Natural killer cell (primary cell): ENCODE measurements at places on chromosomes 1 and 21. TPM values are rescaled to one million over a fixed set of nuclear protein-coding genes. Genes with fewer than 3 reads are reported as not detected.

MROH9 gene
- total RNA-seq: not detected

ZSWIM5 gene
- total RNA-seq: 1.1 TPM

GRCh38 chr1:196317535-196318522, 290.4 kb downstream of the KCNT2 start:
- DNase-seq: no peak
- no peaks in the 10 kb centered on the region for H3K36me3 ChIP-seq
- no peak overlapping the region for H3K27ac ChIP-seq
- H3K4me3 ChIP-seq: no peak overlapping the region

SPRR4 gene
- total RNA-seq: not detected

DNA sequence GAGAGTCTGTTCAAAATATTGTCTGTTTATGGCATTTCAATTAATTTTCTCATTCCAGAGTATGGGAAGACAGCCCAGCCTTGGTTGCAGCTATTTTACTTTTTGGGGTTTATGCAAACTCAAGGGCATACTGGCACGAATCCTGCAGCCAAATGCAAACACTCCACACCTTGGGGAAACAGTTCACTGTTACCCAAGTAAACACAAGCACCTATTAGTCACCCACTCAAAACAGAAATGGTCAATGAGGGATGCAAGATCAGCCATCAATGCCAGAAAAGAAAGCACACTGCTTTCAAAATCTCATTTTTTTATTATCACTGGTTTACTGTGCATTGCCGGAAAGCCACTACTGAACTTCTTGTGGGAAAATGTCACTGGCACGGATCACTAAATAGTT, 170.6 kb downstream of the RUNX1 start:
- no peak overlapping the region for H3K27ac ChIP-seq
- DNase-seq: no peak
- H3K27me3 ChIP-seq: no peaks in the 10 kb centered on the region
- no peaks in the 10 kb centered on the region for H3K4me1 ChIP-seq
- H3K4me3 ChIP-seq: no peak overlapping the region

APOBEC4 gene
- not detected for total RNA-seq

ABCA4 gene
- total RNA-seq: not detected

- no peak overlapping the region for H3K27ac ChIP-seq
- H3K27me3 ChIP-seq: no peaks in the 10 kb centered on the region
- H3K36me3 ChIP-seq: peaks cover 7% of the 10 kb centered on the region
These were observed 37.0 kb upstream of the PRSS38 start for GRCh38 chr1:227778401-227778947.

GRCh38 chr1:208524376-208524775, 280.2 kb upstream of the PLXNA2 start:
- no peaks in the 10 kb centered on the region for H3K27me3 ChIP-seq
- H3K27ac ChIP-seq: no peak overlapping the region
- H3K4me1 ChIP-seq: no peaks in the 10 kb centered on the region
- no peak for DNase-seq

DNA sequence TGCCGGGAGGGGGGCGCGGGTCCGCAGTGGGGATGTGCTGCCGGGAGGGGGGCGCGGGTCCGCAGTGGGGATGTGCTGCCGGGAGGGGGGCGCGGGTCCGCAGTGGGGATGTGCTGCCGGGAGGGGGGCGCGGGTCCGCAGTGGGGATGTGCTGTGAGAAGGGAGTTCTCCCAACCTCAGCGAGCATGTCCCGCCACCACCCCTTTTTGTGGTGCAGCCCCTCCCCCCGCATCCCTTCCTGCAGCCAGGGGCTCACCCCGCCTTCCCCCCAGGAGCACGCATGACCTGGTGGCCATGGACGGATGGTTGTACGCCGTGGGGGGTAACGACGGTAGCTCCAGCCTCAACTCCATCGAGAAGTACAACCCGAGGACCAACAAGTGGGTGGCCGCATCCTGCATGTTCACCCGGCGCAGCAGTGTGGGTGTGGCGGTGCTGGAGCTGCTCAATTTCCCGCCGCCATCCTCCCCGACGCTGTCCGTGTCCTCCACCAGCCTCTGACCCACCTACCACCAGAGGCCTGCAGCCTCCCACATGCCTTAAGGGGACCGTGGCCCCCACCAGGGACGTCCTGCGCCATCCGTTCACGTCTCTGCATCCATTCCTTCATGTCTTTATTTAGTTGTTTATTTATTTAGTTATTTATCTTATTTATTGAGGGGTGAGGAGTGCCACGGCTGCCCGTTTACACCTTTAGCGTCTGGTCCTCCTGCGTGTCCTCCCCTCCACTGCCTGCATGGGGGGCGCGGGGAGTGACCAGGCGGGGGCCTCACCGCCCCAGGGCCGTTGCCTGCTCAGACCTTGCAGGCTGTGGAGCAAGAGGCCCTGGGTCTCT, 1.4 kb upstream of the PLEKHN1 start:
- no peaks in the 10 kb centered on the region for H3K27me3 ChIP-seq
- no peak overlapping the region for H3K4me3 ChIP-seq
- no peaks in the 10 kb centered on the region for H3K36me3 ChIP-seq
- H3K27ac ChIP-seq: no peak overlapping the region
- peaks cover 34% of the 10 kb centered on the region for H3K4me1 ChIP-seq
- DNase-seq: no peak

DNA sequence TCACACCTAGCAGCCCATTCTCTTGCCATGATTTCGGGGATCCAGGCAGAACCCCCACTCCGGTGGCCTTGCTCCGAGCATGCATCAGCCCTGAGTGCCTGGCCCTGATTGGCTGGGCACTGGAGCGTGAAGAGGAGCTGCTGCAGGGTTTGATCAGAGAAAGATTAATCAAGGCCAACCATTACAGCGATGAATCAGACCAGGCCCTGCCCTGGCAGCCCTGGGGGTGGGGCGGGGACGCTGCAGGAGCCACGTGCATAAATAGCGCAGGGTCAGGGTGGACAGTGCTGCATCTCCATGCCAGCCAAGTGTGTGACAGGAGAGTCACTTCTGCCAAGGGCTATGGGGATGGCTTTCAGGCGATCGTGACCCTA, 3.4 kb upstream of the FAM131C start:
- no peaks in the 10 kb centered on the region for H3K36me3 ChIP-seq
- H3K4me3 ChIP-seq: no peak overlapping the region
- peaks cover 29% of the 10 kb centered on the region for H3K4me1 ChIP-seq
- H3K27ac ChIP-seq: no peak overlapping the region
- H3K27me3 ChIP-seq: peaks cover 16% of the 10 kb centered on the region
- no peak for DNase-seq

SEC16B gene
- total RNA-seq: 0.31 TPM

RAB7B gene
- total RNA-seq: not detected

- H3K27me3 ChIP-seq: no peaks in the 10 kb centered on the region
- no peaks in the 10 kb centered on the region for H3K36me3 ChIP-seq
- no peak overlapping the region for H3K4me3 ChIP-seq
- DNase-seq: no peak
- no peaks in the 10 kb centered on the region for H3K4me1 ChIP-seq
- H3K27ac ChIP-seq: no peak overlapping the region
These were observed 47.0 kb upstream of the GJA5 start for GRCh38 chr1:147807405-147807804.

ATP1A4 gene
- total RNA-seq: not detected

DNA sequence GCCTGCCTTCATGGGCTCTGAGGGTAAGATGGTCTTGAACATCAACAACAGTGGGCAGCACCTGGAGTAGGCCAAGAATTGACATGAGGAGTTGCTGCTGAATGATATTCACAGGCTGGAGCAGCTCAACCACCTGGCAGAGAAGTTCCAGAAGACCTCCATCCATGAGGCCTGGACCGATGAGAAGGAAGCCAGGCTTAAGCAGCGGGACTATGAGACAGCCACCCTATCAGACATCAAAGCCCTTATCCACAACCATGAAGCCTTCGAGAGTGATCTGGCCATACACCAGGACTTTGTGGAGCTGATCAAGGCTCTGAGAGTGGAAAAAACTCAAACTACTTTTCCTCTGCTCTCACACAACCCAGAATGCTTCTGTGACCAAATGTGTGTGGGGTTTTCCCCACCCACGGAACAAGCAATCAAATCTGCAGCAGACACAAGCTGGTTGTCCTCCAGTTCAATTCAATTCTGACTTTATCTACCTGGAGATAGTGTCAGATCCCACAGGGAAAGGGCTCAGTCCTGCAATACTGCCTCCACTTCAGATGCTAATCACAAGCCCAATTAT, 12.1 kb upstream of the EPHA10 start:
- no peak overlapping the region for H3K4me3 ChIP-seq
- H3K36me3 ChIP-seq: no peaks in the 10 kb centered on the region
- no peak for DNase-seq
- no peaks in the 10 kb centered on the region for H3K4me1 ChIP-seq

DNA sequence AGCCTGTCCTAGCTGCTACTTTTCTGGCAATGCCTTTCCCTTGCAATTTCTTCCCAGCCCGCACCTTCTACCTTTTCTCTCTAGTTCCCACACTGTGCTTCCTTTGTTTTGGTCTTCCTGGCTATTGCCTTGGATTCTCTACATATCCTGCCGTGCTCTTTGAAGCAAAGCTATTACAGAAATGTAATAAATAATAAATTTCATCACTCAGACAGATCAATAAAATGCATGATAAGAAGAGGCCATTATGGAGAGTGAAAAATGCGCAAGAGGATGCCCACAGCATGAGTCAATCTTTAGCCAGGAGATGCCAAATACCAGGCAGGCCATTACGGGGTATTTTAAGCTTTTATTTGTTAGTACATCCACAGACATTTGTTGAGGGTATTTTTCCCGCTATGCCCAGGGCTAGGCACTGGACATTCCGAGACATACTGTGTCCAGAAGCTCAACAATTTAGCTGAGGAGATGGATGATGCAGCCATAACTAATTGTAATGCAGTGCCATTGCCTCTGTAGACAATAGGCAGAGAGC, 163.6 kb downstream of the ST6GALNAC3 start:
- no peaks in the 10 kb centered on the region for H3K27me3 ChIP-seq
- DNase-seq: no peak
- no peaks in the 10 kb centered on the region for H3K4me1 ChIP-seq
- H3K36me3 ChIP-seq: no peaks in the 10 kb centered on the region
- H3K27ac ChIP-seq: no peak overlapping the region

GRCh38 chr1:190277107-190277506, 200.6 kb downstream of the BRINP3 start:
- no peak overlapping the region for H3K4me3 ChIP-seq
- no peaks in the 10 kb centered on the region for H3K36me3 ChIP-seq
- H3K27me3 ChIP-seq: no peaks in the 10 kb centered on the region
- no peaks in the 10 kb centered on the region for H3K4me1 ChIP-seq
- H3K27ac ChIP-seq: no peak overlapping the region

C1orf87 gene
- not detected for total RNA-seq

DNA sequence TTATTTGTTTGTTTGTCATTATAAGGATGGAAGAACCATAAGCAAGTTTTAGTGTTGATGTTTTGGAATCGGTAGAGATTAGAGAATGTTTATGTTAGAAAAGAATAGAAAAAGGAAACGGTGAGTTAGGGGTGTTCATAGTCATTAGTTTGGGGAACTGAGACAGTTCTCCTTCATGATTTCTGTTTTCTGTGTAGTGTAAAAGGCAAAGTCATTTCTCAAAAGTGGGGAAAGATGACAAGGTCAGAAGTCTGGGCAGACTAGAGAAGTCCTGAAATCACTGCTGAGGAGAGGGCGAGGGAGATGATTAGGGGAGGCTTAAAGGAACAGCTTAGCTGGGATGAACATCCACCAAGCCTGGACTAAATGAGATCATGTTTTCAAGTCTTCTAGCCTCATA, 498.9 kb downstream of the TTLL7 start:
- H3K4me1 ChIP-seq: no peaks in the 10 kb centered on the region
- no peak overlapping the region for H3K27ac ChIP-seq
- DNase-seq: no peak
- H3K27me3 ChIP-seq: no peaks in the 10 kb centered on the region

PTPRC gene
- total RNA-seq: 1,142 TPM

DNA sequence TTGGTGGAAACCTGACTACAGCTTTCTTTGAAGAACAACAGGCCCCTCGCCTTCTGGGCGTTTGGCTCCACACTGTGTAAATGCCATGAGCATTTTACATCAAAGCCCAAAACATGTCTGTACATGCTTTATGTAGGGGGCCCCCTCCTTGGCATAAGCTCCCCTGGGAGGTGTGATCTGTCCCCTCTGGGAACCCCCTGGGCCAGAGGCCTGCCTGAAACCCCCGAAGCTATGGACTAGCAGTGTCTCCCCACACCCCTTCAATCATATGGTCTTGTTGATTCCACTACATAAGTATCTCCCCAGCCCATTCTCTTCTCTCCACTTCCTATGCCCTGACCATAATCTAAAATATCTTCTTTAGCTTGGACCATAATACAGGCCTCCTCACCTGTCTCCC, 241.5 kb downstream of the C1orf94 start:
- no peak overlapping the region for H3K27ac ChIP-seq
- H3K27me3 ChIP-seq: no peaks in the 10 kb centered on the region
- H3K4me1 ChIP-seq: no peaks in the 10 kb centered on the region
- H3K4me3 ChIP-seq: no peak overlapping the region

PYHIN1 gene
- 171 TPM for total RNA-seq

DNA sequence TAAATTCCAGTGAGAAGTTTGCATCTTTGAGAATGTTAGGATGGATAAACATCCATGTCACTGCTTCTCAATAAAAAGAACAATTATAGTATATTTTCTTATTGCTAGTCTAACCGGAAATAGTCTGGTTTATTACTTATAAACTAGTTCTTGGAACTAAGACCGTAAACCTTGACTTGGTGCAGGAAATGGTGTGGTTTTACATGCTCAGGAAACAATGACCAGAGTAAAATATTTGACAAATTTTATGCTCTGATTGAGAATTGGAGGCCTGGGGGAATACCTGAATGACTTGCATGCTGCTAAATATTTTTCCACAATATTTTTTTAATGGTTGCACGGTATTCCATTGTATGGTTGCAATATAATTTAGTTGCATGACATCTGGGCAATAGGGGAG, 76.3 kb downstream of the XCL2 start:
- H3K36me3 ChIP-seq: no peaks in the 10 kb centered on the region
- H3K27ac ChIP-seq: peak overlapping the region; percentile 52
- H3K27me3 ChIP-seq: no peaks in the 10 kb centered on the region
- no peak overlapping the region for H3K4me3 ChIP-seq
- DNase-seq: peak; percentile 31

SERPINC1 gene
- 0.38 TPM for total RNA-seq

GRCh38 chr1:182527680-182528079, 61.4 kb downstream of the RNASEL start:
- no peak for DNase-seq
- no peaks in the 10 kb centered on the region for H3K4me1 ChIP-seq
- H3K27me3 ChIP-seq: peaks cover 4% of the 10 kb centered on the region
- no peaks in the 10 kb centered on the region for H3K36me3 ChIP-seq

- peaks cover 16% of the 10 kb centered on the region for H3K27me3 ChIP-seq
- no peak overlapping the region for H3K4me3 ChIP-seq
- H3K36me3 ChIP-seq: no peaks in the 10 kb centered on the region
- no peak overlapping the region for H3K27ac ChIP-seq
These were observed 2.9 kb downstream of the ASAP3 start for GRCh38 chr1:23481026-23481597.

- no peak for DNase-seq
- H3K4me3 ChIP-seq: no peak overlapping the region
- H3K36me3 ChIP-seq: peaks cover under 1% of the 10 kb centered on the region
- H3K27ac ChIP-seq: no peak overlapping the region
- H3K4me1 ChIP-seq: peaks cover 16% of the 10 kb centered on the region
These were observed 50.6 kb downstream of the NPHP4 start for GRCh38 chr1:5941671-5942070.

NBPF8 gene
- 8.5 TPM for total RNA-seq

GRCh38 chr1:154527192-154527591, 25.0 kb upstream of the SHE start:
- no peaks in the 10 kb centered on the region for H3K4me1 ChIP-seq
- no peaks in the 10 kb centered on the region for H3K36me3 ChIP-seq
- no peak for DNase-seq

VANGL2 gene
- total RNA-seq: not detected

- peaks cover 18% of the 10 kb centered on the region for H3K36me3 ChIP-seq
- H3K27me3 ChIP-seq: no peaks in the 10 kb centered on the region
- DNase-seq: no peak
These were observed 27.9 kb downstream of the ANGEL2 start for GRCh38 chr1:212987702-212988322.
